Spleen (tissue), 13 donors: ENCODE measurements at places on chromosomes 4 and X. TPM values are rescaled to one million over a fixed set of nuclear protein-coding genes. Genes with fewer than 3 reads are reported as not detected.

METAP1 gene
- 34.3 TPM for total RNA-seq

FRMPD4 gene
- not detected for total RNA-seq

PPP1R2C gene
- not detected for total RNA-seq

GAK gene
- total RNA-seq, result 212 TPM

GRPR gene
- total RNA-seq, result 0.33 TPM

BMPR1B gene
- 1.3 TPM for total RNA-seq

ADAMTS3 gene
- total RNA-seq, result 0.79 TPM

ARX gene
- not detected for total RNA-seq

PHOX2B gene
- not detected for total RNA-seq

STAP1 gene
- total RNA-seq, result 22.3 TPM

PCSK1N gene
- total RNA-seq, result not detected

RELL1 gene
- total RNA-seq, result 43.3 TPM

AIFM1 gene
- 14.5 TPM for total RNA-seq

DNA sequence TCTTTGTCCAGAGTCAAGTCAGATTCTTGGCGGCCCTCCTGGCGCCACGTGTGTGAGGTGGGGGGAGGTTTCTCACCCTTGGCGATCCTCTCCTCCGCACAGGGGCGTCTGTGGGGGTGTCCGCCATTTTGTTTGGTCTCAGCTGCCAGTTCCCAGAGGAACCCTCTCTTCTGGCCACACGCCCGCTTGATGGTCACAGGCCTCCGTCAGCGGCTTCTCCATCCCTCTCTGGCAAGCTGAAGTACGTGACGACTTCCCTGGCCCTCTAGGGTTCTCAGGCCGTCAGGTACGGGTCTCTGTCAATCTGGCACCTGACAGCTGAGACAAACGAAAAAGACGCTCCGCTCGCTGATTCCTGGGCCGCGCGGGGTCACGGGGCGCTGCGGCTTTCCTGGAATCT, 272.6 kb downstream of the TRIML1 start:
- no peak for DNase-seq

DNA sequence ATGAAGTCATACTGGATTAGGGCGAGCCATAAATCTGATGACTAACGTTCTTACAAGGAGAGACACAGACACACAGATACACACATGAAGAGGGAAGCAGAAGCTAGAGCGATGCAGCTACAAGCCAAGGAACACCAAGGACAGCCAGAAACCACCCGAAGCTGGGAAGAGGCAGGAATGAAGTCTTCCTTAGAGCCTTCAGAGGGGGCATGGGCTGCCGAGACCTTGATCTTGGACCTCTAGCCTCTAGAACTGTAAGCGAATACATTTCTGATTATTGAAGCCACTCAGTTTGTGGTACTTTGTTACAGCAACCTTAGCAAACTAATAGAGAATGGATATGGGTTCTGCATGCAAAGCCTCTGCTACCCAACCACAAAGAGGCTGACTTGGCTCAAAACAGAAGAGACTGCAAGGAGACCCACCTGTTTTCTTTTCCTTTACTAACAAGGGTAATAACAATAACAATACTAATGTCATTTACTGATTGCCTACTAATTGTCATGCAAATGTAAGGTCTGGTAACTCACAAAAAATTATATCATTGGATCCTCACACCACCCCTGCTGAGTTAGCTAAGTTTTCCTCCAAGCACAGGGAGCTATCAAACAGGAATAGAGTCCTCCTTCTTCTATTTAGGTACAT, 10.1 kb upstream of the LDB2 start:
- DNase-seq, result no peak

DNA sequence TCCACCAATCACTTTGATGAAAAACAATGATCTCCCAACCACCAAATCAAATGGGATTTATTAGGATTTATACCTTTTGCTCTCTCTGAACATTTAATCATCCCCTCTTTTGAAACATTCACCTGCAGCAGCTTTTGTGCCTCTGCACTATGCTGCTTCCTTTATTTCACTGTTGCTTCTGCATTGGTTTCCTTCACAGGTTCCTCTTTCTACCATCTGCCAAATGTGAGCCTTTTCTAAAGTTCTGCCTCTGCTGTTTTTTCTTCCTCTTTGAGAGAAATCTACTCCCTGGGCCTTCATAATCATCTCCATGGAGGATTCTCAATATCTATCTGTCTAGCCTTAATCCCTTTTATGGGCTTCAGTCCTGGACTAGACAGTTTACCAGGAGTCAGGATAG, 24.7 kb downstream of the CUL4B start:
- DNase-seq, result no peak

DNA sequence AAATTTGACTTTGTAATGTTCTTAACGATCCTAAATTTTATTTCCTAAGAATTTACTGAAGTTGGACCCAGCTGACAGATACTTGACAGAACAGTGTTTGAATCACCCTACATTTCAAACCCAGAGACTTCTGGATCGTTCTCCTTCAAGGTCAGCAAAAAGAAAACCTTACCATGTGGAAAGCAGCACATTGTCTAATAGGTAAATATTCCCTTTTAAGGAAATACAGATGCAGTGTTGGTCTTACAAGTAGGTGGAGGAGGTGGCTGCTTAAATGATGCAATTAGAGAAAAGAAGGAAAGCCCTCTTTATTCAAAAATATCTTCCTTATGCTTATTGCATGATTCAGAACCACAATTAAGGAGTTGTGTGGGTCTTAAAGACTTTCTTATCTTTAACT, 73.5 kb downstream of the RS1 start:
- DNase-seq, result no peak

- no peak for DNase-seq
These were observed 63.4 kb downstream of the PSAPL1 start for GRCh38 chr4:7371210-7371941.

DNA sequence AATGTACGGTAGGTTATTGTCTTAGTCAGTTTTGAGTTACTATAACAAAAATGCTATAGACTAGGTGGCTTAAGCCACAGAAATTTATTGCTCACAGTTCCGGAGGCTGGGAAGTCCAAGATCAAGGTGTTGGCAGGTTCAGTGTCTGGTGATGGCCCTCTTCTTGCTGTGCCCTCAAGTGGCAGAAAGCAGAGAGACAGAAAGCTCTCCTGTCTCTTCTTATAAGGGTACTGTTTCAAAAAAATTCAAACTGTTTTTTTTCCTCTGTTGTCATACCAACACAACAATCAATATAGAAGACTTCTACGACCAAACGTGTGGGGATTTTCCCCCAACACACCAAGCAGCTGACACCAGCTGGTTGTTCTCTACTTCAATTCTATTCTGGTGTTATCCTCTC, 53.4 kb downstream of the ADGRG4 start:
- DNase-seq, result no peak

GRCh38 chrX:119692191-119693039, 553 bp downstream of the SEPTIN6 start:
- peak; percentile 90 for DNase-seq

DNA sequence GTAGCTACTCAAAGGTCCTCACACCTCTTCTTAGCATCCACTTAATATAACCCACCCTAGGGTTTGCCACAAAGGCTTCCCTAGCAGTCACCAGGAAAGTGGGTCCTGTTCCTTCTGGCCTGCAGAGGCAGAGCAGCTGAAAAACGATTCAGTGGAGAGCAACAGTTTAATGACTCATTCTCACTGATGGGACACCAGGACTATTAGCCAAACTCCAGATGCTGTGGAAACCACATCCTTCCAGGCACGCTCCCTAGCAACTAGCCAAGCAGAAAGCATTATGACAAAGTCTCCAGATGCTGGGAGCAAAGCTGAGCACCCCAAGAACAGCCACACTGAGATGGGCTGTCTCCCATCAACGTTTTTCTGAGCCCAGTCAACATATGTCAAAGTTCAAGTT, 30.3 kb upstream of the UTP14A start:
- DNase-seq, result no peak

GRCh38 chrX:11097933-11098332, 13.2 kb upstream of the HCCS start:
- DNase-seq, result no peak

DNA sequence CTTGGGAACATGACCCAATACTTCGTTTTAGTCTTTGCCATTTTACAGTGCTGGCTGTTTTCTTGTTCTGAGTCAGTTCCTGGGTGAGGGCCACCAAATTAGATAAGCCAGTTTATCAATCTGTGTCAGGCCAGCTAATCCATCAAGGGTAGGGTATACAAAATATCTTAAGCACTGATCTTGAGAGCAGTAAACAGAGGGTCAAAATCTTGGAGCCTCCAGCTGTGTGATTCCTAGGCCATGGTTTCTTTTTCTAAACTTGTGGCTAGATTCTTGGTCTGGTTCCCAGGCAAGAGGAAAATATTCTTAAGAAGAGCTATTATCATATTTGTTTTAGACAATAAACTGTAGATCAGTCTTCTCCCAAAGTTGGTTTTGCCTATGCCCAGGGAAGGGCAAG, 1396.6 kb upstream of the PABPC4L start:
- no peak for DNase-seq

GRCh38 chr4:139872274-139872673, 206.7 kb downstream of the MGST2 start:
- no peak for DNase-seq

GRCh38 chr4:17567271-17567670, 9.7 kb upstream of the LAP3 start:
- DNase-seq, result no peak

DNA sequence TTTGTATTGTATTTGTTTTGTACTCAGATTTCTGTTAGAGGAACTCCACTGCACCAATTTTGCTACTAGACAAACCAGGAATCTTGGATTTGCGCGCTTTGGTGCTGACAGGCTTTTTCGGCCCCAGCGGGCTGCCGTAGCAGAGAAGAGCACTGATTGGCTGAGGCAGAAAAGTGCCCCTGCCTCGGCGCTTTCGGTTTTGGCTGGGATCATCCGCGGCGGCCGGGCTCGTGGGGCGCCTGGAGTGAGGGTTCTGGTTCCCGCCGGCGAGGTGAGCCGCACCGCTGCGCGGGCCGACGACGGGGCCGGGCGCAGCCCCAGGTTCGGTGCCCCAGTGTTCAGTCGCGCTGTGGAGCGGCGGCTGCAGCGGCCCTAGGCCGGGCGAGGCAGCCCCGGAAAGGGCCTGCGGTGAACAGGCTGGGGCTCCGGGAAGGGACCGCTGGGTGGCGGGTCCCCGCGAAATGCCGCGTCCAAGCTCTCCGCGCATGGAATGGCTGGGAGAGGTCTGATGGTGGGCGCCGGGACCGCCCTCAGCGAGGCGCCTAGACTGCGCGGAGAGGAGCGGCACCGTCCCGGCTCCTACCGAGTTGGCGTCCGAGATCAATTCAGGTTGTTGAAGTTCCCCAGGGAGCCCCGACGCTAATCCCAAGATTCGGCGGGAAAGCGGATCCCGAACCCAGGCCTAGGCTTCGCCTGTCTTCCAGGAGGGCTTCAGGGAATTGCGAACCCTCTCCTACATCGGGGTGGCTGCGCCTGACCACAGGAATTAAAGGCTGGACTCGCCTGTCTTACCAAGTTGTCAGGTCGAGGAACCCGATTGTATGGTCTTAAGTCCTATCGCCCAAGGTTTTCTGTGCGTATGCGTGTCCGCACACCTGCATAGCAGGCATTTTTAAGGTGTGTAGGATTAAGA, at the start of gene LSM6:
TSS of gene LSM6 (plus strand) at position 178 of the 913 bp plus-strand sequence. CDS start 7,204 bp downstream, outside the sequence.
- DNase-seq, result peak; percentile 95

DNA sequence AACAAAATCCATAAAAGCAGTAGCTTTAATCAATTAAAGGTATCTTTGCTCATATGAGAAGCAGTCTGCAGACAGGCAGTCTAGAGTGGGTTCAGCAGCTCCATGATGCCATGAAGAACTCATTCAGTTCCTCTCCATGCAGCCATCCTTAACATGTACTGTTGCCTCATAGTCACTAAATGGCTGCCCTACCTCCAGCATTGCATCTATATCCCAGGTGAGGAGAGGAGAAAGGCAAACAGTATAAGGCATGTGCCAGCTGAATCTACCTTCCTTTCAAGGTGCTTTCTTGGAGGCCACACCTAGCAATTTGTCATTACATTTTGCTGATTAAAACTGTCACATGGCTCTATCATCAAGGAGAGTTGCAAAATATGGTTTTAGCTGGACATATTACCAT, 13.2 kb downstream of the CFAP99 start:
- no peak for DNase-seq

GRCh38 chr4:85228264-85228663, 246.7 kb upstream of the ARHGAP24 start:
- DNase-seq, result no peak

GRCh38 chrX:12052109-12052508, 86.2 kb upstream of the FRMPD4 start:
- DNase-seq, result no peak

- no peak for DNase-seq
These were observed 13.5 kb downstream of the ASB11 start for GRCh38 chrX:15301924-15302323.

DNA sequence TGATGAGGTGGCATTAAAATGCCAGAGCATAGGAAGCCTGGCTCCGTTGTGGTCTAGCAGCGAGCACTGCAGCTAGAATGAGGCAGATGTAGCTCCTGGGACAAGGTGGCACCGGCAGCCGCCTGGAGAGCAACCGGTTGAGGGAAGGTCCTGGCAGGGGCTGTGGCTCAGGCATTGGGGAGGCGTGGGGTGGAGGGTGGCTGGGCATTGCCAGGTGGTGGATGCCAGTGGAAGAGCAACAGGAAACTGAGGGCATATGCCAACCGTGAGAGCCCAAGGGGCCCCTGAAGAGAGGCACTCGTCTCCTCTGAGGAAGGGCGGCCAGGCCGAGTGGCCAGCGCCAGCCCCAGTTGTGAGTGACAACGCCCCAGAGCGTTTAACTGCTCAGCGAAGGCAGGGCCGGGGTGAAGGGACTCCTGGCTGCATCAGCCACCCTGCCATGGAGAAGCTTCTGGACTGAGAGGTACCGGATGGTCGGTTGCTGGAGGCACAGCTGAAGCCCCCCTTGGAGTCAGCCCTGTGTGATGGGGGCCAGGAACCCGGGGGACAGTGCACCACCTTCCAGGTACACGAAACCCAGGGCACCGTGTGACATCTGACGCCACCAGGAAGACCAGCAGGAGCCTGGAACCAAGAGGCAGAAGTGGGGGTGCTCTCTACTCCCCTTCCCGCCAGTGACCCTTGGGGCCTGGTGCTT, 13.2 kb upstream of the PDE6B start:
- peak; percentile 56 for DNase-seq

- DNase-seq, result no peak
These were observed 8.3 kb upstream of the PF4V1 start for GRCh38 chr4:73844806-73845205.

- no peak for DNase-seq
These were observed 33.0 kb downstream of the CCNG2 start for GRCh38 chr4:77190053-77190452.

- DNase-seq, result no peak
These were observed 5.5 kb downstream of the ATP10D start for GRCh38 chr4:47490550-47490949.

- no peak for DNase-seq
These were observed 7.9 kb downstream of the RAB33A start for GRCh38 chrX:130179579-130180215.

DNA sequence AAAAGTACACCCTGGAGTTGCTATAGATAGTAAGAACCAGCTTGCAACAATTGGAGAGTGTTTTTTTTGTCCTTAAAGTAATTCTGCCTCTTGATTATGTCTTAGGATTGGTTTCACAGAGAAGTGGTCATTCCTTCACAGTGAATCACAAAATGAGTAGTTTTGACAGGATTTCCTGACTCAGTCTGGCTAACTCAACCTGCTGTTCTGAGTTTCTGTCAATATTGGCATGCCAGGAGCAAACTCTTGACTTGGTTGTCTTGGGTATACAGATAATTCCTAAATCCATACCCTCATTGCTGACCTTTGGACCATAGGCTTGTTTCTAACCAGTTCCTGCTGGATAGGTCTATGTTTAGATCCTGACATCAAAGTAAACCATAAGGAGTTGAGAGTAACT, 9.4 kb downstream of the FHIP1A start:
- DNase-seq, result no peak
